ENCODE measurements at places on chromosomes 3 and 15.

- no peak for DNase-seq
Observed at GRCh38 chr3:117411971-117412370, 702.4 kb downstream of the TUSC7 start.

DNA sequence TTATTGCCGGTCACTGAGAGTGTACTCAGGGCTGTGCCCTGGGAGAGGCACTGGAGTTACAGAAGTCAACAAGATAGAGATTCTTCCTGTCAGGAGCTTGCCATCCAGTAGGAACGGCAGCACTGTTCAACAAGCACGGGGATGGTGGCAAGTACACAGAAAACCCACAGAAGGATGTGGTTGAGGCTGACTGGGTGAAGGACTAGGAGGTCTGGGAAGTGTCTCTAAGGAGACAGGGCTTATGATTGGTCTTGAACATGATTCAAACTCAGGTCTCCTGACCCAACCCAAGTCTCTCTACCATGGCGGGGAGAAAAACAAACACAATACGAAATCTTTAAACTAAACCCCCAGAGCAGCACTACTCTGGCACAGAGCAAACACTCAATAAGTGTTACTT lies 37.6 kb downstream of the ERICH6 start:
- DNase-seq = no peak

GRCh38 chr15:98807262-98807661 lies 158.9 kb downstream of the IGF1R start:
- DNase-seq = no peak

DNA sequence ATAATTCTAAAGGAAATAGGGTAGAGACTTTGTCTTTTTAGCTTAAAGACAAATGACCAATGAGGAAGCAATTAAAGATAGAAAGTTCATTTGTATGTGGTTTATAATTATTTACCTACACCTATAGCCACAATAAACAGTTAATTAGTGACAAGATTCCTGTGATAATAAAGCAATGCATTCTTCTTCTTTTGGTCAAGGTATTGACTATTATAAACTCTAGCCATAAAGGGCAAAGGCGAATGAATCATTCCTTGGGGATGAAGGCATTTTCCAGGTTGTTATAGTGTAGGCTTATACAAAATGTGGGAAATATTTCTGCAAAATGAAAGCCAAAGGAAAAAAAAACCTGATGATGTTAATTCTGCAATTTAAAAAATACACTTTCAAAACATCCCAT lies 115.4 kb downstream of the PLD1 start:
- DNase-seq = no peak

DNA sequence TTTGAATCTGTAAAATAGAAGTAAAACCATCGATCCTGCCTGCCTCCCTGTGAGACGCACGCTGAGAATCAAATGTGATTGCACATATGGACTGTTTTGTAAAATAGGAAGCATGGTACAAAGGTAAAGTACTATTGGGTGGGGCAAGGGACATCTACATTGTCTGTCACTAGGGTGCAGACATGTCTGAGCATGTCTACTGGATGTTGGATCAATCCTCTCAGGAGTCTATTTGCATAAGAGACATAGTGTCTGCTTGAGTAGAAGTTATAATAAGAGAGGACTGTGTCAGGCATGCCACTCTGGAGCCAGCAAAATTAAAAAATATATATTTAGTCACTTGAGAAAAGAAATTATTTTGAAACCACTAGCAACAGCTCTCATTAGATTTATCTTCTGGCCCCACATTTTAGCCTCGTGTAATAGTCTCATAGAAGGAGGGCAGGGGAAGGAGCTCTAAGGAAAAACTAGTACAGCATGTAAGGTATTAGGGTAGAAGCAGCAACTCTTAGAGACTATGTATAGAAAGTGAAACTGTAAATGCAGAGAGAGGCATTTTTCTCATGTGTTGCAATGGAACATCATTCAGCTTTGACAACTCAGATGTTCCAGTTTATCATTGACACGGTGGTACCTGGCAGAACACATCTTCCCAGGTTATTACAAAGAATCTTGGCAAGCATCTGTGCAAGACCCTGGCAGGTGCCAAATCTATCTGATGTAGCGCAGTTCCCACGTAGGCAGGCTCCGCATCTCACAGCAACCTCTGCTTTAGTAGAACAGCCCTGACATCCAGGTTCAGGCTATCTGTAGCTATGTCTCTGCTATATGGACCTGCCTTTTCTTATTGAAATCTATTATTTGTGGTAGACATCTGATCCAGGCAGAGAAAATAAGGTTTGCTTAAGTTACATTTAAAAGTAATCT lies 85.2 kb upstream of the CHL1 start:
- DNase-seq = no peak

GRCh38 chr3:191680989-191681597 lies 220.1 kb downstream of the PYDC2 start:
- no peak for DNase-seq

GRCh38 chr15:65982627-65983322 lies 113.5 kb downstream of the RAB11A start:
- no peak for DNase-seq

DNA sequence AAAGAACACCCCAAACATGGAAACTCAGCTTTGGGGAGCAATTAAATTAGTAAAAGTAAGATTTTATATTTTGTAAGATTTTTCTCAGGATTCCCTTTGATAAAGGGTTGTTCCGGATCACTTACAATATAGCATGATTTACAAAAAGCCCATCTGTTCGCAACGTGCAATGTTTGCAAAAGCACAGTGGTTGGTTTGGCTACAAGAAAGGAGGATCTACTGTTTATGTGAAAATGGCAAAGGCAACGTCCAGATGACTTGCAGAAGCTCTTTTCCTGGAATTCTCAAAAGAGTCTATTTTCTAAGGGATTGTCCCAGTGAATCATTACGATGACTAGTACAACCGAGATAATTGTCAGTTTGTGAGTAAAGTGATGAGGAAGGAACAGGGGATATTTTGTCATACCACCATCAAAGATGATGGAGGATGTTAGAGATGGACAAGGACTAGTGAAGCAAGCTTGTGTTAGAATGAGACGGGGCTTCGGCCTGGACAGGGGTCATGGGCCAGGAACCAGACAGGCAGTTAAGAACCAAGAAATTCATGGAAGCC lies 71.6 kb downstream of the CRYGS start:
- no peak for DNase-seq

DNA sequence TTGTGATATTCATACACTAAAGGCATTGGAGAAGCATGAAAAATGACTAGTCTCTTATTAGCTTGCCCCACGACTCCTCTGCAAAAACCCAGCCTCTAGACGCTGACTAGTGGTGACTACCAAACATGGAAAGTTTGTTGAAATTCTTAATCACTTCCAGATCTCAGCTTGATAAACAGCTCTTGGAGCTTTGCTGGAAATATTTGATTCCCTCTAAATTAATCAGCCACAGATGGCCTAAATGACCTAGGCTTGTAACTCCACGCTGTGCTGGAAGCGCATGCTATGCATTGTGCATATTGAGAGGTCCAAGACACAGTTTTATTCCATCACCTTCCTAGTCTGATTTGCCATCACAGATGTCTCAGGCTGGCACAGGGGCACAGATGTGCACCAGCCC lies 244.7 kb upstream of the ST8SIA2 start:
- DNase-seq = no peak

- no peak for DNase-seq
Observed at GRCh38 chr3:172777901-172778300, 27.4 kb downstream of the ECT2 start.

GRCh38 chr15:70826634-70827033 lies 27.3 kb downstream of the LARP6 start:
- DNase-seq = peak; percentile 58

- no peak for DNase-seq
Observed at GRCh38 chr15:73367624-73368300, 996 bp downstream of the HCN4 start.

DNA sequence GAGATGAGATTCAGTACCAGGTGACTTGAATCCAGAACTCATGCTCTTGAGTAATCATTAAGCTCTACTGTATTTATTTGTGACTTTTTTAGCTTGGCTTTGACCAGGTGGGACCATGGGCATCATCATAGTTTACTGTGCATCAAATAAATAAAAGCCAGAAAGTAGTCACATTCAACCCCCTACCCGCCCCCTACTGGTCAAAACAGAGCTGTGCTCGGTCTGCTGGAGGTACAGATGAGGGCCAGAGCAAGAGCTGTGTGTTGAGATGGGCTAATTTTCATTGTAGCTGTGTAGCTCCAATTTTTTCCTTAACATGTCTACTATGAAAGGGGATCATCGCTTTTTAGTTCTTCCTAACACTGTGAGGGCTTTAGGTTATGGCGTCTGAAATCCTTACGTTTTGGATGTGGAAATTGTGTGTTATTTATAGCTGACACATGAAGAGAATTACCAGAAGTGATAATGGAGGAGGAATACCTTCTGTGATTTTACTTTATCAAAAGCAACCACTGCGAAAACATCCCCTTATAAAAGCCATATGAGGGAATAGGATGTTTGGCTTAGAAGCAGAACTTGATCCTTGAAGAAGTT lies 375.1 kb downstream of the PTPRG start:
- DNase-seq = no peak

GRCh38 chr3:176692966-176693785 lies 504.1 kb downstream of the TBL1XR1 start:
- DNase-seq = no peak

- no peak for DNase-seq
Observed at GRCh38 chr3:170079536-170080165, 41.9 kb downstream of the GPR160 start.

DNA sequence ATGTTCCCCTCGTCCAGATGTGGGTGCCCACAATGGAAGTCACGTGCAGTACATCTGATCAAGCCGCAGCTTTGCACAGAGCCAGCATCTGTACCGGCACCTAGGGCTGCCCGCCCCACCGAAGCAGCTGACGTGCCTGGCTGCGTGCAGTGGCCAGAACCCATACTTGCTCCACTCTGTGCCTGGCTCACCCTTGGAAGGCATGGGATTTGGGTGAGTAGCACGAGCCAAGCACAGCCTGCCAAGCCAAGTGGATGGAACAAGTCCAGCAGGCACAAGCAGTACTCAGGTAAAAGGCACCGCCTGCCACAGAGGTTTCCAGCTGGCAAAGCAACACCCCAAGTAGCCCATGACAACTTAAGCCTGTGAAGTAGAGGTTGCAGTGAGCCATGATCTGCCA lies 261.3 kb downstream of the TBC1D5 start:
- DNase-seq = no peak

DNA sequence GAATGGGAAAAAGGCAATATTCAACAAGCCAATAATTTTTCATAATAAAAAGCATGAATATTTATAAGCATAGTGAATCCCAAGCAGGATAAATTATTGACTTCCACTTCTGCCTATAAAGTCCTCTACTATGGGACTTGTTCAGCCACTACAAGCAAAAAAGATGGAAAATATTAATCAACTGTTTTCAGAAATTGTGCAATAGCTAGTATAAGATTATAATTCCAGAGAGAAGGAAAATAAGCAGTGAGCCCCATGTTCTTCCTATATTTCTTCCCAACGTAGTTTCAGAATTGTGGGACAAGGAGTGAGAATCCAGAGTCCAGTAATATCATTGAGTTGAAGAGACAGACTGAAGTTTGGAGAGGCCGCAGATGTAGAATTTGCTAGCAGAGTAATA lies 24.3 kb downstream of the SGO1 start:
- no peak for DNase-seq

- no peak for DNase-seq
Observed at GRCh38 chr15:31296646-31297574, 29.7 kb upstream of the KLF13 start.

- no peak for DNase-seq
Observed at GRCh38 chr3:15261274-15261673, 55.2 kb downstream of the CAPN7 start.
